ENCODE measurements at places on chromosomes 4 and X.

- no peak for DNase-seq
Measured at GRCh38 chr4:137015426-137016409, 516.6 kb downstream of the PCDH18 start.

- DNase-seq: no peak
Measured at GRCh38 chrX:139563251-139563650, 32.7 kb downstream of the F9 start.

GRCh38 chrX:9131066-9131465 is 97.1 kb upstream of the FAM9B start:
- no peak for DNase-seq

DNA sequence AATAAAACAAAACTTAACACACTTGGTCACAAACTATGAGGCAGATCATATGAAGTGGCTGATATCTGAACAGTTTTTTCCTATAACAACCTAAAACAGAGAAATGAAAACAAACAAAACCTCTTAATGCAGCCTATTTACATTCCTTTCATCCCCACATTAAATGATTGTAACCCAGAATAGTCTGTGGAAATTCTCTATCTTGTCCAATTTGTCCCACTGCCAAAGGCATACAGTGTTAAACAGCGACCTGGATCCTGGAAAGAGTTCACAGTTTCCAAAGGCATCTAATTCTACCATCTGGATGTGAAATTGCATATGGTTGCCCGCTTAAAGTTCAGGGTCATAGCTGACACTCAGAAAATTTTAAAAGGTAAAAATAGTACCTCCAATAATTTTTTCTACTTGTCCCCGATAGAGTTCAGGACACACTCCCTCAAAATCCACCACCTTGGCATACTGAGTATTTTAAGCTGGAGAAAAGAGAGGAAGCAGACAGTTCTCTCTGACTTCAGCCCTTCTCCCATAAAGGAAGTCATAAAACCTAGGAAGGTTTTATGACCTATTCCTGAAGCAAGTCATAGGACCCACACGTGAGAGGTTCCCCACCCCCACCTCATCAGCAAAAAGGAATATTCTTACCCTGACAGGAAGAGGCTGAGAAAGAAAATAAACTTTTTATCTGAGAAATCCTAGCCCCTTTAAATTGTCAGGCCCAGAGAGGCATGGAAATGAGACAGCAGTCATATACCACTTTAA is 270.2 kb downstream of the PAPSS1 start:
- DNase-seq: no peak

GRCh38 chrX:137432609-137433008 is 133.3 kb upstream of the ZIC3 start:
- peak; percentile 52 for DNase-seq

DNA sequence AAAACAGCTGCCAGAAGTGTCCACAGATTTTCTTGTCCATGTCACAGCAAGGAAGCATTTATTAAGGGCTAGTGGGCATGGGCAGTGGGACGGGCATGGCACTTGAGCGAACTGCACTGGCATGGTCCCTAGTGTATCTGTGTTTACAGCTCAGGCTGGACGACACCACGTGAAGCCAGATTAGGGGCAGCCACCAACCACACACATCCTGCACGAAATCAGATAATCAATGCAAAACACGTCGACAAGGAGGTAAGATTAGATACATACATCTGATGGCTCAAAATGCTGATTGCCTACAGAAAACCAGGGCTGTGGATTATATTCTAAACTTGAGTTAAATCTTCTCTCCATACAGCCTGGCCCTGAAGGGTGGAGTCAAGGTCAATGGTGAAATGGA is 103.8 kb upstream of the ATP6AP2 start:
- no peak for DNase-seq

DNA sequence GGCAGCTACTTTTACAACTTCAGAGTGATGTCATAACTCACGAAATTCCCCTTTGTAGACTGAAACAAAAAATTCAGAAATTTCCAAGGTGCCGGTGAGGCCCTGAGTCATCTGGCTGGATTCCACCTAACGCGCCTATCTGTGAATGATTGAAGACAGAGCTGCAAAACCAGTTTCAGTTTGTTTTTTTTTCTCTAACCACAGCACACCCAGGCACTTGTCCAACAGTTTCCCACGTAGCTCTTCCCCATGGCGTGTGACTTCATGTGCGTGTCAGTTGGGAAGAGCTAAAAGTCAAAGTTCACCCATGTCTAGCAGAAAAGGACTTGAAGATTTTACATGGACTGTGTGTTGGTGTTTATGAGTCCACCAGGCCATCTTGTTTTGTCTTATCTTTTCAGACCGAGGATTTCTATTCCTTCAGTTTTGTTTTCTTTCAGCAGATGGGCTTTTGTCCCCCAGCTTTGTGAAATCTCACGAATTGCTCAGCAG is 16.4 kb downstream of the TCEANC start:
- peak; percentile 98 for DNase-seq

DNA sequence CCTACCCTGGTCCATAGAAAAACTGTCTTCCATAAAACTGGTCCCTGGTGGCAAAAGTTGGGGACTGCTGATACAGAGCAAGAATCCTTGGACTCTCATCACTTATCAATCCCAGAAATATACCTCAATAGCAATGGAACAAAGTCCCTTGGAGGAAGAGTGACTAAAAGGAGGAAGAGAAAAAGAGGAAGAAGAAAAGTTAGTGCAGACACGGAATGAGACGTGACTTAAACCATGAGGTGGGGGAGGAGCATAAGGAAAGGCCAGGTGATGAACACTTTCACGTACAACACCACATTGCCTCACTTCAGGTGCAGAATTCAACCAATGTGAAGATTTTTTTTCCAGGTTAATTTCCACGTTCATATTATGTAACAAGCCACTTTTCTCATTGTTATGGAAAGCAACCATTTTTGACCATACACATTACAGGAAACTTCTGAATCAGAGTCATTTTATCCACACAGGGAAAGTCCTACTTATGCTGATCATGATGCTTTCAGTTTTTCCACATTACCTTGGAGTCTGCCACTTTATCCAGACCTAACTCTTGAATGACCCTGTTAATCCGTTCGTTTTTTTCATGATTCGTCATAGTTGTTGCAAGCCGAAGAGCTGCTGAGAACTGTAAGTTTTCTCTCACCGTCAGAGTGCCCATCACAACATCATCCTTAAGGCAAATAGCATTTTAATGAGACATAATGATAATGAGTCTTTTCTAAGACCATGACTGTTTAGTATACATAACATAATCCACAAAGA is 27.7 kb downstream of the ABCG2 start:
- DNase-seq: no peak

DNA sequence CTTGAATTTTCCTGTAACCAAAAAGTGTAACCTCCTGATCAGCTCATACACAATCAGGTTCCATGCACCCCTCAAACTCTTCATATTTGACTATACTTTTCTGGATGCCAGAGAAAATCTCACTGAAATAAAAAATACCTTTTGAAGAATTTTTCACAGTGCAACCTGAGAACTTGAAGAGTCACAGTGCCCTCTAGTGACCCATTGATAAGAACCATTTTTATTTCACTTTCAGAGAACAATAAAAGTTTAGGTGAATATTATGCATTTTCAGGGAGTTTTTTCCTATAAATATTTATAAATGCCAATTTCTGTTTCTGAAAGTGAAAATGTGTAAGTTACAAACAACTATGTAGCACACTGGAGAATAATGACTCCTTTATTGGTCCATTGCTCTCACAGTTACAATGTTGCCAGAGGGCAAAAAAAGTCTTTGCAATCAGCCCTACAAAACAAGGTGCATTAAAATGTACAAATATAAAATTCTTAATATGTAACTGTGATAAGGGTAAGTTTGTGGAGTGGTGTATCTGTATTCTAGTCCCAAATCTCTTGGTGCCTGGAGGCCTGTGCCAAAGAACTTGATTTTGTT is 153.6 kb upstream of the INTU start:
- DNase-seq: peak; percentile 70

DNA sequence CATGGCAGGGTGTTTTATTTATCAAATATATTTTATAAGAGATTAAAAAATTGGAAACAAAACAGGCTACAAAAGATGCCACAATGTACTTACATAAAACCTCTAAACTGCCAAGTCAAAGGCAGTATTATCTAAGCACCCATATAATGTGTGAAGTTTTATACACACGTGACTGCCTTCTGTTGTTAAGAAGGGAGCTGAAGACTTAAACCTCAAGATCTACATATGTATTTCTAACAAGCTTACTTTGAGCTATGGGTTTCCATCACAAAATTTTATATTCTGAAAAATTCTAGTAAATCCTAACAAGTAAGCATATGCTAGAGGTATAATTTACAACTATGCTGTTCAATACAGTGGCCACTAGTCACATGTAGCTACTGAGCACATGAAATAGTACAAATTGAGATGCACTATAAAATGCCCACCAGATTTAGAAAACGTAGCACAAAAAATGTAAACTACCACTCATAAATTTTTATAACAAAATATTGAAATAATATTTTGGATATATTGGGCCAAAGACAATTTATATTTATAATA is 9.8 kb downstream of the ATP8A1 start:
- no peak for DNase-seq

DNA sequence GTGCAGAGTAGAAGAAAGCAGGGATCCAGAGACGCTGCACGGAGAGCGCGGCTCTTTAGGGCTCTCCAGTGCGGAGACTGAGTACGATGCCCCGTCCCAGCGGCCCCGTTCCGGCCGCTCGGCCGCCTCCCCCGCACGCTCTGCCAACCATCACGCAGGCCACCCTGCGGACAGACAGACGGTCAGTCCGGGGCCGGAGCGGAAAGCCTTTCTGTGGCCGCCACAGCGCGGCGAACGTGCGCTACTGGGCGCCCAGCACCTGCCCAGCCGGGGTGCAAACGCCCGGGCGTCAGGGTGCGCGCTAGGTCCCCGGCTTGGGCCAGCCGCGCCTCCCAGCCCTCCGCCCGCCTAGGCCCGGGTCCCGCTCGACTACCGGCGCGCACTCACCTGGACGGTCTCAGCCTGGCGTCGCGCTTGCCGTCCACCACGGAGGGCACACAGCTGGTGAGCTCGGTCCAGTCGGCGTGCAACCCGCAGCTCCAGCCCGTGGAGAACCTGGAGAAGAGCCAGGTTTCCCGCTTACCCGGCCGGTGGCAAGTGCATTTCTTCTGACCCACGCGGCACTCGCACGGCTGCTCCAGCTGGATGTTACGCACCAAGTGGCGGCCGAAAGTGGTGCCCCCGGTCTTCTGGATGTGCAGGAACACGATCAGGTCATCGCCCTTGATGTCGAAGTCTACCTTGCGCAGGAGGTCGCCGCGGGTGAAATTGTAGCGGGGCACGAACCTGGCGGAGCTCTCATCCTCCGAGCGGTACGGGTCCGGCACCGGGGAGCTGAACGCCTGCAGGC is 1.8 kb downstream of the HS6ST2 start:
- no peak for DNase-seq

DNA sequence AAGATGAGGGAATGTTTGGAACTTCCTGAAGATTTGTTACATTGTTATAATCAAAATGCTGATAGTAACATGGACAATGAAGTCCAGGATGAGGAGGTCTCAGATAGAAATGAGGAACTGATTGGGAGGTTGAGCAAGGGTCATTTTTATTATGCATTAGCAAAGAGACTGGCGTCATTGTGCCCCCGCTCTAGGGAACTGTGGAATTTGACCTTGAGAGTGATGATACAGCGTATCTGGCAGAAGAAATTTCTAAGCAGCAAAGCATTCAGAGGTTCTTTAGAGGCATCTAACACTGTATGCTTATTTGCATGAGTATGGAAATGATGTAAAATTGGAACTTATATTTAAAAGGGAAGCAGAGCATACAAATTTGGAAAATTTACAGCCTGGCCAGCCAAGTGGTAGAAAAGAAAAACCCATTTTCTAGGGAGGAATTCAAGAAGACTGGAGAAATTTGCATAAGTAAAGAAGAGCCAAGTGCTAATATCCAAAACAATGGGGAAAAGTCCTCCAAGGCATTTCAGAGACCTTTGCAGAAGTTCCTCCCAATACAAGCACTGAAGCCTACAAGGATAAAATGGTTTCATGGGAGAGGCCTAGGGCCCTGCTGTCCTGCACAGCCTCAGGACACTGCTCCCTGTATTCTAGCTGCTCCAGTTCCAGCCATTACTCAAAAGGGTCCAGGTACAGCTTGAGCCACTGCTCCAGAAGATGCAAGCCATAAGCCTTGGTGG is 483.0 kb upstream of the NDST4 start:
- DNase-seq: no peak

DNA sequence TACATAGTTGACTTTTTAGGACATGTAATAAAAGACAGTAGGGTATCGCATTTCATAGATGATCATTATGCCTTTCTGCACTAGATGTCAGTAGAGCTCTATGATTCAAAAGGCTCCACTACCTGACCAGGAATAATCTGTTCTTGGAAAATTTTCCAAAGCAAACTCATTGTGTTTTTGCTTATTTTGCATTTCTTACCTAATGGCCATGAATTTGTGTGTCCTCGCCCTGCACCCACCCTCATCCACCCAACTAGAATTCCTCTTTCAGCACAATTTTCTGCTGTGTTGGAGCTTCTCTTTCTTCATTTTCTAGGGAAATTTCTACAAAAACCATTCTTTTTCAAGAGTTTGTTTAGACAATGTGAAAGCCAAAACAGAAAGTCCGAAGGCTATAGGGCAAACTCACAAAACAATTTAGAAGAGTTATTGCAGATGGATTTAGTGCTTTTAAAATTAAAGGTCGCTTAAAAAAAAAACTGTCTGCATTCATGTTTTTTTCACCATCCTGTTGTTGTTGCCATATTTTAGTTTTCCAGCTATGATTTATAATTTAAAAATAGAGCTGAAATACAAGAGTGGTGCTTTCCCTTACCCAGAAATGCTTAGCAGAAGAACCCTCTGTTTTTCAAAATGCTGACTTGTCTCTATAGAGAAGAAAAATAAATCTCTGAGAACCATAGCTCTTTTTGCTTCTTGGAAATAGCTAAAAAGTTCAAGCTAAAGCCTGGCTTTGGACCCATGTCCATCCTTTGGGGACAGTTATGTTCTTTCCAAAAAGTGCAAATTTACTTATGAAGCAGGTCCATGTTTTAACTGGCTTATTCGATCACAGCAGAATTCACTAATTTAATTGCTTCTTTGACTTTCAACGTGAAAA is 183.7 kb downstream of the SPATA18 start:
- DNase-seq: peak; percentile 65

GRCh38 chrX:15683193-15683592 is 18.6 kb upstream of the CLTRN start:
- no peak for DNase-seq

- DNase-seq: no peak
Measured at GRCh38 chr4:41541687-41542094, 3.7 kb downstream of the LIMCH1 start.

- no peak for DNase-seq
Measured at GRCh38 chrX:119583431-119584059, 9.2 kb downstream of the UBE2A start.

DNA sequence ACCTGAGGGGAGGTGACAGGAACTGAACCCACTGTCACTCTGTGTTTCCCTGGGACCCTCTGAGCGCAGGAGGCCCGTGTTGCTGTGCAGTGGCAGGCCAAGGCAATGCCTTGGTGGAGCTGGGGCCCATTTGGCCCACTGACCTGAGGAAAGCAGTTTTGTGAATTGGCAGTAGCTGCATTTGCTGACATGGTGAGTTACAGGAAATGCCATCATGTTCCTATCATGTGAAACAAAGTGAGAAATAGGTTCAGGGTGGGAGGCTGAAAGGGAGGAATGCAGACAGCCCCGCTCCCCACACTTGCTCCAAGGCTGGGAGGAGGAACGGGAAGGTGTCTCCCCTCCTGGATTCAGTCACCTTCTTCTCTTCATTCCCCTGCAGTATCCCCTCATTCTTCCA is 146.1 kb downstream of the PTTG2 start:
- DNase-seq: peak; percentile 88

Measured in choroid plexus epithelial cell (primary cell).